ENCODE measurements at places on chromosomes 13 and 19.
A peak's percentile ranks its signal among the peaks of the same experiment; 100 is the strongest.

DNA sequence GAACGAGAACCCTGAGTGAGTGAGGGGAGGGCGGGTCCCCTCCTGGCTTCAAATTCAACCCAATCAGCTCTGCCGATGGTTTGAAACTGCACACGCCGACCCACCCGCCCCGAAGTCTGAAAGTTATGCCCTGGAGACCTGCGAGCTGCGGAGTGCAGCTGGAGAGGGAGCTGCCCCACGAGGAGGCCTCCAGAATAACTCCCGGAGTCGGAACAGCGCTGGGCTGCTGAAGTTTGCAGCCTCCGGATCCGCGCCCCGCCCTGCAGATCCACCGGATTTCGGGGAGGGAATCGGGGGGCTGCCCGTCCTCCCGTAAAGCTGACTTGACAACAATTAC, 7.0 kb downstream of the POU4F1 start:
- no peak for DNase-seq

DNA sequence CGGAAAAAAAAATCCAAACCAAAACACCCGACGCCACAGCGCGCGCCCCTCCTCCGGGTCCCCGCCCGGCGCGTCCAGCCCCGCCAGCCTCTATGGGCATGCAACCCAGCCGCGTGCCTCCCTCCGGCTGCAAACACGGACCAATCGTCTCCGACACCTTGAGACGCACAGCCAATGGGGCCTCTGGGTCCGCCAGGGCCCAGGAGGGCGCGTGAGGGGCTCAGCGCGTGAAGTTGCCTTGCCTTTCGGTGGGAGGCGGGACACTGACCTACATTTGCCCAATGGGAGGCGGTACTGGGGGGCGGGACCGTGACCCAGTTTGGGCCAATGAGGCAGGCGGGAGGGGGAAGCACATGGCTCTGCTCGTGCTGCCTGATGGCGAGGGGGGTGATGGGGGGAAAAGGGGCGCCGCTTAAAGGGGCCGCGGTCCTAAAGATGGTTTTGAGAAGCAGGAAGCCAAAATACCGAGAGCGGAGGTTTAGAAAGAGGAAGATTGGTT, 319 bp upstream of the DBP start:
- peak; percentile 90 for DNase-seq

- DNase-seq: no peak
Measured at GRCh38 chr13:98214707-98215106, 37.6 kb upstream of the RNF113B start.

DNA sequence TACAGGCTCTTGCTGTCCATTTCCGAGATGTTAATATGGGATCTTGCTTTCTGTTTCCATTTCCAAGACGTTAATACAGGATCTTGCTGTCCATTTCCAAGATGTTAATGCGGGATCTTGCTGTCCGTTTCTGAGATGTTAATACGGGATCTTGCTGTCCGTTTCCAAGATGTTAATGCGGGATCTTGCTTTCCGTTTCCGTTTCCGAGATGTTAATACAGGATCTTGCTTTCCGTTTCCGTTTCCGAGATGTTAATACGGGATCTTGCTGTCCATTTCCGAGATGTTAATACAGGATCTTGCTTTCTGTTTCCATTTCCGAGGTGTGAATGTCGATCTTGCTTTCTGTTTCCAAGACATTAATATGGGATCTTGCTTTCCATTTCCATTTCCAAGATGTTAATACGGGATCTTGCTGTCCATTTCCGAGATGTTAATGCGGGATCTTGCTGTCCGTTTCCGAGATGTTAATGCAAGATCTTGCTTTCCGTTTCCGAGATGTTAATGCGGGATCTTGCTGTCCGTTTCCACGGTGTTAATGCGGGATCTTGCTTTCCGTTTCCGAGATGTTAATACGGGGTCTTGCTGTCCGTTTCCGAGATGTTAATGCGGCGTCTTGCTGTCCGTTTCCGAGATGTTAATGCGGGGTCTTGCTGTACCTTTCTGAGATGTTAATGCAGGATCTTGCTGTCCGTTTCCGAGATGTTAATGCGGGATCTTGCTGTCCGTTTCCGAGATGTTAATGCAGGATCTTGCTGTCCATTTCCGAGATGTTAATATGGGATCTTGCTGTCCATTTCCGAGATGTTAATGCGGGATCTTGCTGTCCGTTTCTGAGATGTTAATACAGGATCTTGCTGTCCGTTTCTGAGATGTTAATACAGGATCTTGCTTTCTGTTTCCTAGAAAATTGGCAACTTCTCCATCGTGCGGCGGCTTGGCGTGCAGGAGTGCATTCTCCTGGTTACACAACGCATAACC, 38.3 kb downstream of the PEX11G start:
- DNase-seq: no peak

GRCh38 chr19:8204961-8205360, 4.2 kb upstream of the CERS4 start:
- no peak for DNase-seq

- DNase-seq: no peak
Measured at GRCh38 chr19:11422163-11423065, 3.3 kb upstream of the RGL3 start.

DNA sequence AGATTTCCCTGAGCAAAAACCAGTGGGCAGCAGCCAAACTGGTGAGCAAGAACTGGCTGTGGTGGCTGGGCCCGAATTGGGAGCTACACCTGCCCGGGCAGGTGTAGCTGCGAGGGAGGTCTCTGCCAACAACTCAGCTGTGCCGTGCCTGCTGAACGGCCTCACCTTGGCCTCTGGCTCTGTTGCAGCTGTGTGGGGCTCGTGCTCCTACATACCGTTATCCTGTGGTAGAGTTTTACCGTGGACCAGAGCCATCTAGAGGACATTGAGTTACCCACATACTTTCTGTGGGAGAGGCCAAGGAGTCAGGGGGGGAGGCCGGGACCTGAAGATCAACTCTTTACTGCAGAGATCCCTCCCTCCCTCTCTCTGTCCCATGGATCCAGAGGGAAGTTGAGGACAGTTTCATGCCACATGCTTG, 113.2 kb downstream of the TM9SF2 start:
- no peak for DNase-seq

DNA sequence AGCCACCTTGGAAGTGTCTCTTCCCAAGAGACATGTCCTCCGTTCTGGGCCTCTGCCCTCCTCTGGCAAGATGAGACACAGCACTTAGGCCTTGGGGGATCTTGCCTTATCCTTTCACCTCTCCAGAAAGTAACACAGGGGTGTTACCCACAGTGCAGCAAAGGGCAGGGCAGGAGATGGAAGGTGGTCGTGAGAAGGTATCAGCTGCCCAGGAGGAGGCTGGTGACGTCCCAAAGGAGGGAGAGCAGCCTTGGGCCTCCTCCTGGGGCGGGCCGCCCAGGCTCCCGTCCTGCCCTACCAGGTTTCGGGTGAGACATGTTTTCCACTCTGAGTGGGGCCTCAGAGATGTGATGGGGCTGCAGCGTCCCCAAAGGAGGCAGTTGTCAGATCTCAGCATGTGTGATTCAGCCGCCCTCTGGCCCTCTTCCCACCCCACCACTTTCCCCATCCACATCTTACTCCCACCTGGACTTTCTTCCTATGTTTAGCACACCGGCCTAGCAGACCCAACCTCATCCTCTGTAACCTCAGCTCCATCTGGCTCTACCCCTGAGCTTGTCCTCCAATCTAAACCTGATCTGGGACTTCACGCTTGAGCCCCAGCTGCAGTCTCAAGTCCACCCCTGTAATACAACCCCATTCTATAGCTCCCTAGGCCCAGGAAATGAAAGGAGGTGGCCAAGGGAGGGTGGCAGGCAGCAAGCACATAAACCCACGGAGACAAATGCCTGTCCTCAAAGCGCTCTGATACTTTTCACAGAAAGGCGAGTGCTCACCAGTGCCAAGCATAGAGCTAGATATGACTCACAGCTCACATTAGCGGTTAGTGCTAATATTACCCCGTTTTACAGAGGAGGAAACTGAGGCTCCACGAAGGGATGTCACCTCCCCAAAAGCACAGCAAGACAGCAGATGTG, 9.3 kb downstream of the POU2F2 start:
- no peak for DNase-seq
